Activated CD8-positive, alpha-beta memory T cell treated with anti-CD3 and anti-CD28 coated beads for 36 hours (primary cell): ENCODE measurements at places on chromosomes 3 and 15. TPM values are rescaled to one million over a fixed set of nuclear protein-coding genes. Genes with fewer than 3 reads are reported as not detected.

CLSTN2 gene
- total RNA-seq = not detected

ACVR2B gene
- 6.6 TPM for total RNA-seq

PDZRN3 gene
- not detected for total RNA-seq

TTC21A gene
- total RNA-seq = 1.2 TPM

CADPS gene
- not detected for total RNA-seq

CPN2 gene
- total RNA-seq = not detected

GOLGA8M gene
- not detected for total RNA-seq

MEIS2 gene
- not detected for total RNA-seq
